ENCODE measurements at places on chromosomes 1 and 21.

GRCh38 chr1:119475866-119476439 lies 31.1 kb upstream of the HSD3B1 start:
- no peak for DNase-seq

DNA sequence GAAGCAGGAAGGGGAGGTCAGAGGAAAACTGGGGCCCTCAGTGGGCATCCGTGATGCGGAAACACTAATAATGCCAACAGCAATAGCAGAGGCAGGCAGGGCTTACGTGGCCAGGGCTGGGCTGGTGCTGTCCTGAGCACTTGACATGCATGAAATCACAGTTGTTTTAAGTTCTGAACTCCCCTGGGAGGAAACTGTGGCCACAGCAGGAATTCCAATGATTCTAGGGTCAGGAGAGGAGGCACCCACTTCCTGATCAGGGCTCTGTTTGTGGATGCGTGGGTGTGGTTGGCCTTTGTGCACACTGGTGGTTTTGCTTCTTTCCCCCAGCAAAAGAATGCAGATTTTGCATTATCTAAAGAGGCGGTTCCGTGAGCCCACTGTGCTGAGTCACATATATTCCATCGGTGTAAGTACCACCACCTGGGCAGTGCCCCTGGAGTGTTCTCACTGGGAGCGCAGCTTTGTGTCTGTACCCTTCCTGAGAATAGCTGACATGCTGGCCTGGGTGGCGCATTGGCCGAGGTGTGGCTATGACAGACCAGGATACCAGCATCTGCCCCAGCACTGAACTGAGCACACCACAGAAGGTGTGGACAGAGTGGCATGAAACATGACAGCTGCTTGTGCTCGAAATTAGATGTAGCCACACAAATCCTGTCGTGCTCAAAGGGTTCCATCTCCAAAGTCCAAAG lies 71.0 kb downstream of the PDE9A start:
- no peak for DNase-seq

GRCh38 chr1:202632241-202632640 lies 78.0 kb downstream of the SYT2 start:
- no peak for DNase-seq

GRCh38 chr1:217027403-217028080 lies 304.3 kb upstream of the ESRRG start:
- DNase-seq = no peak

- no peak for DNase-seq
Measured at GRCh38 chr1:82441402-82441801, 640.7 kb downstream of the ADGRL2 start.

DNA sequence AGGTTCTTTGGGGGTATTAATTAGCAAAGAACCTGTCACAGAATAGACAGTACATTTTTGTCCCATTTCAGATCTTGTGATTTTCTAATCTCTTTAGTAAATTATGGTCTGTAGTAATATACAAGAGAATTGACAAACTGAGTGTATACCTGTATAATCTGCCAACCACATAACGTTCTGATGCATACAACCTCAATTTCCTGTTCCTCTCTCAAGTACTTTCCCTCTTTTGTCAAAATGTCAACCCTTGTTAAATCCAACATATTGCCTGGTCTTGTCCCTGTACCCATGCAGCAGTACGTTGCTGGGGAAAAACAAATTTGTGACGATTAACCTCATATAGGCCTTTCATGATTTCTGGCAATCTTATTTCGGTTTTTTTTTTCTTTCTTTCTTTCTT lies 1.1 kb downstream of the ARV1 start:
- DNase-seq = no peak

- DNase-seq = no peak
Measured at GRCh38 chr1:21536218-21536617, 27.0 kb downstream of the ALPL start.

DNA sequence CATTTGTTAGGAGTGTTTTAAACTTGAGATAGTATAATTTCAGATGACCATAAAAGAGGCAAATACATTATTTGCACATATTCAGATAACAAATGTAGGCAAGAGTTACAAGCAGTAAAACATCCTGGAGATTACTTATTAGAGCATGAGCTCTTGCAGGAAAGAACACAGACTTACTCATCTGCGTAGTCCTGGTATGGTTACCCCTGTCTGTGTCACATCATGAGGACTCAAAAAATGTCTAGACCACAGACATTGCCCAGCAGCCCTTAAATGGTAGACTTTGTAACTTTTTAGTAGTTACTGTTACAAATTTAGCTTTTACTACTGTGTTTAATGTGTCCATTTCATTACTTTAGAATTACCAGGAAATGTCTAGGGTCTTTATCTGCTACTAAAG lies 12.8 kb downstream of the CACHD1 start:
- DNase-seq = no peak

DNA sequence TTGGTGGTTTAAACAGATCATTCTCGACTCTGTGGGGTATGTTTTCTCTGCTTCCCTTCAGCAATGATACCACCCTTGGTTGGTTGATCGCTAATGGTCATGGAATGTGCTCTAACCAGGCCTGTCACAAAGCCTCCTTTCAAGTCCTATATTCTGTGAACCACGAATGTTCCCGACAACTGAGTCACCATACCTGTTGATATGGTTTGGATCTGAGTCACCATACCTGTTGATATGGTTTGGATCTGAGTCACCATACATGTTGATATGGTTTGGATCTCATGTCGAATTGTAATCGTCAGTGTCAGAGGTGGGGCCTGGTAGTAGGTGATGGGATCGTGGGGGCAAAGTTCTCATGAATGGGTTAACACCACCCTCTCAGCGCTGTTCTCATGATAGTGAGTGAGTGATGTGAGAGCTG lies 10.2 kb upstream of the CAMK2N1 start:
- no peak for DNase-seq

DNA sequence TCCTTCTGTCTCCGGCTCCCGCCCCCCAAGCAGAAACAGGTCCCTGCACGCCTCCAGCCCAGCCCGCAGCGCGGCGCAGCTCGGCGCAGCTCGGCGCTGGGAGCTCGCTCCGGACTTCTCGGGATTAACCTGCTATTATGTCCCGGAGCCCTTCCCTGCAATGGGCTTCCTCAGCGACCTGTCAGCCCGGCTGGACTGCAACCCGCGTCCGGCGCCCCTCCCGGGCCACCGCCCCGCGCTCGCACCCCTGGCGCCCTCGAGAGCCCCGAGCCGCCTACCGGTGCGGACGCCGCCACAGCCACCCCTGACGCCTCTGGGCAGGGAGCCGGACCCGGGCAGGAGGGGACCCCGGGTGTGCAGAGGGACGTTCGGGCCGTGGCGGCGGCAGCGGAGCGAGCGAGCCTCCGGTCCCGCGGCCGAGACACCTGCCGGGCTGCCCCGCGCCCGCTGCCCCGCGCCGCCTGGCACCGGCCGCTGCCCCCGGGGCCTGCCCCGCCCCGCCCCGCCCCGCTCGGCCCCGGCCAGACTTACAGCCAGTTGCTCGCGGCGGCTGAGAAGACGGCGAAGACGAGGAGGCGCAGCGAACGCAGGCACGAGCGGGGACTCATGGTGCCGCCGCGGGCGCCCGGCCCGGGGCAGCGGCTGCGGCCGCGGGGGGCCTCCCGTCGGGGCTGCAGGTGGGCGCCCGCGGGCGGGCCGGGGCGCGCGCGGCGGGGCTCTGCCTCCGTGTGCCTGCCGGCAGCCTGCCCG lies 407 bp downstream of the WNT4 start:
- no peak for DNase-seq

- no peak for DNase-seq
Measured at GRCh38 chr1:46983830-46984586, 39.5 kb upstream of the CYP4X1 start.

GRCh38 chr1:37606481-37607263 lies 10.9 kb upstream of the GNL2 start:
- no peak for DNase-seq

DNA sequence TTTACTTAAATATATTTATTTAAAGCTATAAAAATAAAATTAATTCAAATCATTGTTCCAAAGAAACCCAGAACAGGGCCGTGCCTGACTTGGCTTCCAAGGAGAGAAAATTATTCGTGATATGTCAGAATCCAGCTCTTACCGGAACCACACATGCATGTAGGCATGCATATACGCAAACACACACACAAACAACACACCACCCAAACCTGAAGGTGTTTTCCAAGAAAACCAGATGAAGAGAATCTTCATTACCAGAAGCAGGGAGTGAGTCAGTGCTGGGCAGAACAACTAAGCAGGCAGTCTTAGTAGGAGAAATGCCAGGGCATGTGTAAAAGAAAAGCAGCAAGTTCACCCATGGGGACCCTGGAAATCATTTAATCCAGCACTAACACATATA lies 432.0 kb upstream of the BEND5 start:
- no peak for DNase-seq

All from NCI-H187 (cell line).